ENCODE measurements at places on chromosomes 7 and 10. TPM values are rescaled to one million over a fixed set of nuclear protein-coding genes. Genes with fewer than 3 reads are reported as not detected.

GRCh38 chr7:121352323-121352722 lies 23.5 kb downstream of the WNT16 start:
- no peak for DNase-seq

DNA sequence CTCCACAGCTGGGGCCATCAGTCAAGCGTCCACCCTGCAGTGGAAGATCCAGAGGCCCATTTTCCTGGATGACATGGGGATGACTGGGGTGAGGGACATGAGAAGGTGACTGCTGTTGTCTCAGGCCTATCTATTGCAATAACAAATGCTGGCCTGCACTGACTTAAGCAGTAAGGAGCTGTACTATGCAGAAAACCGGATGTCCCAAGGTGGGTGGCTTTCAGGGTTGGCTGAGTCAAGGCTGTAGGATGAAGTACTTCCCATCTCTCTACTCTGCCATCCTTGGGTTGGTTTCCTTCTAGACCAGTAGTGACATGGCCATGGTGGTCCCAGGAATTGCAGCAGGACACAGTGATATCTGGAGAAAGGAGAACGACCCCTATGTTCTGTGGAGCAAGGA lies 48.1 kb downstream of the NEURL1 start:
- DNase-seq, result no peak

EIF3B gene
- 110 TPM for polyA plus RNA-seq

GRCh38 chr7:6170571-6171531 lies 101.6 kb downstream of the CYTH3 start:
- DNase-seq, result no peak

GRCh38 chr10:24929056-24929544 lies 23.3 kb downstream of the PRTFDC1 start:
- no peak for DNase-seq

- peak; percentile 42 for DNase-seq
These were observed at the start of gene JMJD1C for GRCh38 chr10:63465293-63466143. TSS of gene JMJD1C (minus strand) at chr10:63465977. CDS start at chr10:63465662, 315 bp downstream.

DNA sequence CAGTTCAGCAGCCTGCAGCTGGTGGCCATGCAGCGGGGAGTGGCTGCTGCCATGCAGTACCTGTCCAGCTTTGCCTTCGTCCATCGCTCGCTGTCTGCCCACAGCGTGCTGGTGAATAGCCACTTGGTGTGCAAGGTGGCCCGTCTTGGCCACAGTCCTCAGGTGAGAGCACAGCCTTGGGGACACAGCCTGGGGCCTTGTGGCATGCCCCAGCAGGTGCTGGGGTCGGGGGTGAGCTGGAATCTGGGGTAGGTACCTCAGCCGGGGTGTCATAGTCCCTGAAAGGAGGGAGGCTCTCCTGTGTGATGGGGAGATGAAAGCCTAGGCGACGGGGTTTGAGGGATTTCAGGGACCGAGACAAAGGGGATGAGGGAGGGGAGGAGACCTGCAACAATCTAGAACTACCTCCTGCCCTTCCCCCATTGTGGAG lies 14.1 kb downstream of the EPHB6 start:
- DNase-seq, result no peak

GRCh38 chr10:47310090-47310505 lies 10.1 kb downstream of the GDF10 start:
- DNase-seq, result no peak

DNA sequence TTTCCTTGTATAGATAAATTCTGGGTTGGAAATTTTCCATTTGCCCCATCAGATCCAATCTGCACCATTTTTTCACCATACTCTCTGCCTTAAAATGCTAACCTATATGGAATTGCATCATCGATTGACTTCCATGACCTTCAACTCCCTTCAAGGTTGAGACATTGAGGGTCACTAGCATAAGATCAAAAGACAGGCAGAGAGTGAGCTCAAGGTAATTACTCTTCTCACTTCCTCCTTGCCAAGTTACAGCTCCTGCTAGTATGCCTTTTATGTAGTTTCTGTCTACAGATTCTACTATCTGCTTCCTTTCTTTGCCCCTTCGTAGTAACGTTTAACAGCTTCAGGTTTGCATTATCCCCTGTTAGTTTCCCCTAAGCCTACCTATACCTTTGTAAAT lies 1127.7 kb upstream of the LRRTM3 start:
- DNase-seq, result no peak

- DNase-seq, result no peak
These were observed 131.3 kb downstream of the FANK1 start for GRCh38 chr10:126027692-126028091.

DNA sequence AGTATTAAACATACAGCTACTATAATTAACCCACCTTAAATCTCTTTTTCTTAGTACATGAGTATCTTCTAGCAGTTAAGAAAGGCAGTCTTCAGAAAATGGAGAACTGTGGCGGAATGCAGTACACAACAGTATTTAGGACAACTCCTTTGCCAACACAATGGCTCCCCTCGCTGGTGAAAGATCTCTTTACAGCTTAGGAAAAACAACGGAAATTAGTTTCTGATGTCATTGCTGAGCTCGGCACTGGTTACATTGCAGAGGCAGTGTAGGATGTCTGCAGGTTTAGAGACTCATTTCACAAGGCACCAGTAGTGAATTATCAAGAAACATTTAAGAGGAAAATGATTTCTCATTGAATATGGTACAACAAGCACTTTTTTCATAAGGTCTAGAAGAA lies 43.4 kb downstream of the GLRX3 start:
- DNase-seq, result peak; percentile 24

DNA sequence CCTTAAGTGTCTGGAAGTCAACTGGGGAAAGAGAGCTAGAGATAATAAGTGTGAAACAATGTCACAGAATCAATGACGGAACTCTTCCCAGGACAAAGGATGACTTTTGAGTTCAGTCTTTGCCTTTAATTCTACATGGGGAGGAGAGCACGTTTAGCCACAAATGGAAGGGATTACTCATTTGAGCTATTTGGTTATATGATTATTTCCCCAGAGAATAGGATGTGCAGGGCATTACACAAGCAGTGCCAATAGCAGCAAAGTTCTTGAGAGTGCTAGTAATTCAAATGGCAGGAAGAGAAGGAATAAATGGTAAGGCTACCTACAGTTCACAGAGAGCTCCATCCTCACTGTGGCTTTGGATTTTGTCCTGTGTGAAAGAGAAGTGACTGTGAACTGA lies 6.0 kb downstream of the EGFR start:
- DNase-seq, result no peak

DNA sequence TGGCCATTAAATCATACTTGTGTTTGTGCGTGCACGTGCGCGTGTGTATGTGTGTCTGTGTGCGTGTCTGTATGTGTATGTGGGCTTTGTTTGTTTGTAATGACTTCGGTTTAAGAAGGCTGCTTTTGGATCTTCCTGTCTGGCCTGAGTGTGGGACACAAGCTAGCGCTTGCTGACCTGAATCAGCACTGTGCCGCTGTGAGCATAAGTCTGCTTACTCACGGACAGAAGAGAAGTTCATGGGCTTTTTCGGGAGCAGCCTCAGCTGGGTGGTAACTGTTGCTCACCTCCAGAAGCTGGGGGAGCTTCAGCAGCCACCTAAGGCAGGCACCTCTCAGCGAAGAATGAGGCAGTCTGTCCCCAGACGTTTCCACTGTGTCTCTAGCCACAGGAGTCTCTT lies 56.1 kb upstream of the TRUB1 start:
- no peak for DNase-seq

All from AG04450 (cell line).